ENCODE measurements at places on chromosomes 1 and 21.

GRCh38 chr1:32797456-32797855 lies 19.7 kb downstream of the YARS1 start:
- DNase-seq = no peak

DNA sequence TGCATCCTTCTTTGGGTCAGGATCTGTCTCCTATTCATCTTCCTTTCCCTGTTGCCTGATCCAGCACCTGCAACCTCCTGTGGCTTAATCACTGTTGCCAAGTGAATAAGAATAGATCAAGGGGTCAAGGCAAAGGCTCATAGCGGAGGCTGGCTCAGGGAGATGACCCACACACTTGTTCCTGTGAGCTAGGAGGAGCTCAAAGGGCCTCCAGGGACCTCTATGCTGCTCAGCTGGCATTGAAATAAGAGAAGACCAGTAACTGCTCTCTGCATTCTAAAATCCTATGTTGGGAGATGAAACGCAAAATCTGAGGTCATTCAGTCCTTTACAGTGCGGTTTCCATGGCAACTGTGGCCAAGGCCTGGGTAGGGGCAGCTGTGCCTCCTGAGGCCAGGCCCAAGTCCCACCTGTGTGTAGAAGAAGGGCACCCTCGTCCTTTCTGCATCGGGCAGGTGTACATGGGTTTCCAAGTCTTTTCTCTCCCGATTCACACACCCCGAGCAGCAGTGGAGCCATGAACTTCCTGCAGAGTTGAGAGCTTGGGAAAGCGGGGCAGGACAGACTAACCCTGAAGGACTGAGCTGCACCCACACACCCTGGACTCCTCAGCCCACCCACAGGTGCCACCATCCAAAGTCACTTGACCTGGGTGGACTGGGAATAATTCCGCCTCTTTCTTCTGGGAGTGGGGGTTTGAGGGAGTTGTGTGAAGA lies 27.8 kb upstream of the STUM start:
- DNase-seq = no peak

DNA sequence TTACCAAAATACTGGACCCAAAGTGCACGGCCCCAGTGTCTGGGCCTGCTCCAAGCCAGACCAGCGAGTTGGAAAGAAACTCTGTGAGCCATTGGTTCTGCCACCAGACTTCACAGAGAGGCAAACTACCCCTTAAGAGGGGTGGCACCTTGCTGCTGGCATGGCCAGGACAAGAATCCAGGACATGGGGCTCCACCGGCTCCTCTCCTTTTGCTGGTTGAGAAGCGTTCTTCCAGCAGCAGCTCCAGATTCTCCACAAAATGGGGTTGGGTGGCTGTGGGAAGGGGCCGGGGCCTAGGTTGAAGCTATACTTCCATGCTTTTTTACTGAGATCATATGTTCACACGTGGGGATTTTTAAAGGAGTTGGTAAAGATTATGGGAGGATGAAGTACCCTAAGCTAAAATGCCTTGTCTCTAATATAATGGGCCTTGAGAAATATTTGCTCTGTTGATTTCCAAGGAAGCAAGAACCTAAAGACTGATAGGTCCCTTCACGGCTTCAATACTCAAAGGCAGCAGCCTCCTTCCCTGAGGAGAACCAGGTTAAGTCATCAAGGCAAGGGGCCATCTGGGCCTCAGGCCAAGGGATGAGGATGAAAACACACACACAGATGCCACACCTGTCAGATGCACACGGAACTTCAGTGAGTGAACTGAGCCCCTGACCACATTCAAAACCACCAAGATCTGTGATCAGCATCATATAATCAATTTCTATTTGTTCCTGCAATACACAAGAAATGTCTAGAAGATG lies 3.1 kb downstream of the C1orf198 start:
- no peak for DNase-seq

- no peak for DNase-seq
These were observed 957.0 kb downstream of the AMY1C start for GRCh38 chr1:104706631-104707147.

- no peak for DNase-seq
These were observed 4.8 kb downstream of the OVGP1 start for GRCh38 chr1:111422546-111423391.

DNA sequence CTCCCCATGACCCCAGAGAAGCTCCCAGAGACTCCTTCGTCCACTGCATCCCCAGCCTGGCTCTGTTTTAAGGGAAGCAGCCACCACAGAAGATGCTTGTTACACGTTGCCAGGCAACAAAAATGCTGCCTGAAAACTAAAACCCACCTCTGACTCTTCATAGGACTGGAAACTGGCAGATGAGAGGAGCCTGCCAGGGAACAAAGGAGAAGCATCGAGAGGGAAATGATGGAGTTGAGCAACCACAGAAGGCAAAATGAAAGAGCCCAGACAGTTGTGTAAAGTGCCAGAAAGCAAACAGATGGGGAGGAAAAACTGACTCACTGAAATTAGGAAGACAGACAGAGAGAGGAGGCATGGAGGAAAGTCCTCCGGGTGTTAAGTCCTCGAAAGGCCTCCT lies 118.4 kb downstream of the KCNN3 start:
- no peak for DNase-seq

GRCh38 chr1:46285730-46286477 lies 17.5 kb downstream of the LRRC41 start:
- no peak for DNase-seq

All from fibroblast of skin of right quadriceps (primary cell).